Type B pancreatic cell (in vitro differentiated cells): ENCODE measurements at places on chromosomes 7 and 10.

DNA sequence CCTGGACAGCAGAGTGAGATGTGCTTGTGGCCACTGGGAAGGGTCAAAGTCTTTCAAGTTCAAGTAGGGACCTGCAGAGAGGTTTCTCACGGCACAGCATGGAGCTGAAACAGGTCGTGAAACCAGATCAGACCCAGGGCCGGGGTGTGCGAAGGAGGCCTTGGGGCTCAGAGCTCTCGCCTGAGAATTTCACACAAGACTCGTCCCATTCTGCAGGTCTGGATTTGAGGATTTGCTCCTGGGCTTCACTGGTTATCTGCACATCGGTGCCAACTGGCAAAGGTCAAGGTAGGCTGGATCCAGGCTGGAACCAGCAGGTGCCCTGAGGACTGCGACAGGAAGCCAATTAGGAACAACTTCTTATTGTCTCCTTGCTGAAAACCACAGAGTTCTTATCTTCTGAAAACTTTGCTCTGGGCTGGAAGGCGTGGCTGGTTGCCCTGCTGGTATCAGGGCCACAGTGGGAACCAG lies 24.0 kb upstream of the GTF2I start:
- DNase-seq: no peak
- no peaks in the 10 kb centered on the region for H3K27me3 ChIP-seq
- no peaks in the 10 kb centered on the region for H3K36me3 ChIP-seq
- H3K4me1 ChIP-seq: peaks cover 7% of the 10 kb centered on the region
- no peak overlapping the region for H3K4me3 ChIP-seq
- no peak overlapping the region for H3K27ac ChIP-seq

DNA sequence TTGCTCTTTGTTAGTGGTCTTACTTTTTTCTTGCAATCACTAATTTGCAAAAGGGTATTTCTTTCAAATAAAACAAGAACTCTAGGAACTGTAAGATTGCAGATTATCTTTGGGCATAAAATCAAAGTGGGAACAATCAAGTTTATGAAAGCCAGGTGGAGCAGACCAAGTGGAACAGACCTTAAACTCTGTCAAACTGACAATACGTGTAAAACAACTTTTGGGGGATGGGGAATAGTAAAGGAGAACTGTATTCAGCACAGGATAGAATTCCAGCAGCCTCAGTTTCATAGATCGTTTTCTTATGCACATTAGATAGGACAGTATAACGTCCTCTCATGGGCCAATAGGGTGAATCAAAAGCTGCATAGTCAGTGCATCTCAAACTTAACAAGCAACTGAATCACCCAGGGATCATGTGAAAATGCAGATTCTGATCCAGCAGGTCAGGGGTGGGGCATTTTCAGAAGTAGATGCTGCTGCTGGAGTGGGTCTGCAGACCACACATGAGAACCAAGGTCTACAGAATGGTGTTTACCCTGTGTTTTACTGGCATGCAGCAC lies 120.7 kb downstream of the PIP4K2A start:
- H3K27ac ChIP-seq: no peak overlapping the region
- H3K4me1 ChIP-seq: peaks cover 41% of the 10 kb centered on the region
- no peaks in the 10 kb centered on the region for H3K27me3 ChIP-seq
- DNase-seq: no peak
- no peak overlapping the region for H3K4me3 ChIP-seq

DNA sequence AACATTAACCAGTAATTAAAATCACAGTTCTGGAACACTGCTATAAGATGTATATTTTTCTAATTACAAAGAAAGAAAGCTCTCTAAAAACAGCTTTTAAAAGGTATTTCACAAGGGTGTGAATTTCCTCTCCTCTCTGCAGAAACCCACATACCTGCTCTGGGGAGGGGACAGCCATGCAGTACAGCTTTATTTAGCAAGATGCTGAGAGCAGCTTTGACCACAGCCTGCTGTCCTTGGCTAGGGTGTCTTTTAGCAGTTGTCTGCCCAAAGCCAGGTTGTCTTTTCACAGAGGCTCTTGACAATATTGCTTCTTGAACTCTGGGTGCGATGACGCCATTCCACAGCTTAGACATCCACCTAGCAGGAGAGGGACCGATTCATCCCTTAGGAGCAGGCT lies 148.3 kb downstream of the CTTNBP2 start:
- H3K4me3 ChIP-seq: no peak overlapping the region
- peaks cover 20% of the 10 kb centered on the region for H3K36me3 ChIP-seq
- H3K4me1 ChIP-seq: peaks cover 35% of the 10 kb centered on the region

DNA sequence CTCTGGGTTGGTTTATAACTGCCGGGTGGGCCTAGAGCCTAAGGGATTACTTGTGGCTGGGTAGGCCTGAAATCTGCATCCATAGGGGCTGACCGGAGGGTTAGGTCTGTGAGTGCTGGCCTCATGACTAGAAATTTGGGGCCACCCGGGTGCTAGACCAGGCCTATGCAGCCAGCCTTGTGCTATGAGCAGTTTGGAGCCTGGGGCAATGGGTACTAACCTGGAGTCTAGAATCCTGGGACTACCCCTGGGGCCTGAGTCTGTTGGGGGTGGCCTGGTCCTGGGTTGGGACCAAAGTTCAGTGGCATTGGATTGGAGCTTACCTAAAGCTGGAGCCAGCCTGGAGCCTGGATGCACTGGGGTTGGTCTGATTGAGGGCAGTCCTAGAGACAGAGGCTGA lies 995.2 kb downstream of the ANKRD7 start:
- no peaks in the 10 kb centered on the region for H3K4me1 ChIP-seq
- no peaks in the 10 kb centered on the region for H3K27me3 ChIP-seq
- no peaks in the 10 kb centered on the region for H3K36me3 ChIP-seq
- no peak for DNase-seq
- H3K4me3 ChIP-seq: no peak overlapping the region

DNA sequence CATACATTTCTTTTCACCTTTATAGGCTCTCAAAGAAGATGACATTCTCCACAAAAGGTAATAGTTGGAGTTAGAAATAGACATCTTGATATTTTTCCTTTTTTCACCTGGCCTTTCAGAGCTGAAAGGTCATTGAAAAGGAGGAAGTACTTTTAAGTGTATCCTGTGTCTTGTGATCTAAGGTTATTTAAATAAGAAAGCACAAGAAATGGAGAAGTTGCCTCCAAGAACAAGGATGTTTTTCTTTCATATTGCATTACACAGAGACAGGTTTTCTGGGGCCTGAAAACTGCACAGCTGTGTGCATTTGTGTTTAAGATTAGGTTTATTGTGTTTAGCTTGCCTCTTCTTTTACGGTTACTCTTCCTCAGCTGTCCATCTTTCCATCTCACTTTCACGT lies 103.4 kb upstream of the SEMA3D start:
- H3K36me3 ChIP-seq: no peaks in the 10 kb centered on the region
- no peak overlapping the region for H3K4me3 ChIP-seq
- no peak overlapping the region for H3K27ac ChIP-seq
- no peak for DNase-seq
- H3K27me3 ChIP-seq: no peaks in the 10 kb centered on the region
- H3K4me1 ChIP-seq: peaks cover 12% of the 10 kb centered on the region

DNA sequence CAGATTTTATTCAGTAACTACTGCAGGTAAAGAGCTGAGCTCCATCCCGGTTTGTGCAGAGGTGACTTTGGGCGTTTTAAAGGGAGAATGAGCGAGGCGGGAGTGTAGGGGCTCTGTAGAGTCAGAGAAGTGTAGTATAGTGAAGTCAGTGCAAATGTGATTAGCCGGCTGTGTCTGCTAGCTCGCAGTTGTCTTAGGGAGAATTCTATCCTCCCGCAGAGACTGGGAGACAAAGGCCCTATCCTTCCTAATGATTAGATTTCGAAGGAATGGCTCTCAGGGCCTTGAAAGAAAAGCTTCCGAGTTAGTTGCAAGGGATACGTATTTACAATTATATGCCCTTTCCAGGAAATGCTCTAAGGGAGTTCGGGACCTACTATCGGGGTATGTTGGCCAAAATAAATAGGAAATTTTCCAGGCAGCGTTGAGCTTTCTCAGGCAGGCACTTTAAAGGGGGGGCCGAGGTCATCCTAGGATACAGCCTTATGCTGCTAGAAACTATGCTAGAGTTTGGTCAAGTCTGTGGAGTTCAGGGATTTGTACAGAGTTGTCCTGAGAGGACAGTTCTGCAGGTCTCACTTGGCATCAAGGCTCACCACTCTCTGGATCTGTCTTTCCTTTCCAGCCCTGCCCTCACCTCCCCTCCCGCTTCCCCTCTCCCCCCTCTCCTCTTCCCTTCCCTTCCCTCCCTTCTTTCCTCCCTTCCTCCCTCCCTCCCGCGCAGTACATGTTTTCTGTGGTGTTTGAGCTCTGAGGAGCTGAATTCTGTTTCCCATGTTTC lies 825 bp downstream of the MRPL32 start:
- H3K4me1 ChIP-seq: peaks cover 13% of the 10 kb centered on the region
- DNase-seq: no peak
- H3K36me3 ChIP-seq: peaks cover 8% of the 10 kb centered on the region
- H3K27me3 ChIP-seq: no peaks in the 10 kb centered on the region

GRCh38 chr10:103768345-103768744 lies 87.0 kb downstream of the SH3PXD2A start:
- peak overlapping the region; percentile 61 for H3K27ac ChIP-seq
- H3K27me3 ChIP-seq: peaks cover 3% of the 10 kb centered on the region
- H3K4me1 ChIP-seq: peaks cover 56% of the 10 kb centered on the region
- no peak for DNase-seq

GRCh38 chr10:43822631-43823580 lies 174.2 kb upstream of the ZNF32 start:
- H3K4me3 ChIP-seq: no peak overlapping the region
- peaks cover 15% of the 10 kb centered on the region for H3K4me1 ChIP-seq
- no peaks in the 10 kb centered on the region for H3K27me3 ChIP-seq
- no peak for DNase-seq
